HAP-1 (cell line): ENCODE measurements at places on chromosomes 12 and 14.

DNA sequence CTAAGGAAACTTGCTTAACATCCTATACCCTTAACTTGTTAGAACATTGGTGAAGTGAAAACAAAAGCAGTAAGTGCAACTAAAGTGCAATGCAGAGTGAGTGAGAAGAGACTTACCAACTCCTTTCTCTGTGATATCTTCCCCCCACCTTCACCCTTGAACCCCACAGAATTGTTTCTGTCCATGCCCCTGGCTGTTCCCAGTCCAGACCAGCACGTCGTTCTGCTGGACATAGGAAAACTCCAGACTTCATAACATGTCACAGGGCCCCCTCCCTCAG, 91.9 kb downstream of the DAD1 start:
- DNase-seq = no peak

DNA sequence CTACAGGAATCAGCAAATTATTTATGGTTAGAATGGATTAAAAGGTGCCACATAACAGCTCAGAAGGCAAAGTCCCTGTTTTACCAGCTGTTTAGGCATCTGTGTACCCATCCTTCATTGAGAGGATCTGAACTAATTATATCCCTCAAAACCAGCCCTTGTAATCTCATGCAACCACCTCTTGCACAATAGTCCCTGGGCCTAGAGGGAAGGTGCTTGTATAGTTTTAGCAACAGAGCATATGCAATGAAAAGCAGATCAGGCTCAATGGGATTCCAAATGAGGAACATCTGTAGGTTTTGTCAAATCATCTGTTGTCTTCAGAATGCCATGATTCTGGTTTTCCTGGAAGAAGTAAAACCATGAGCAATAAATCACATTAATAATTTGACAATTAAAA, 26.0 kb upstream of the GLIPR1L2 start:
- DNase-seq = no peak

- DNase-seq = no peak
Measured at GRCh38 chr14:90429236-90429635, 32.4 kb downstream of the CALM1 start.

GRCh38 chr12:27229367-27229766, 14.7 kb upstream of the STK38L start:
- no peak for DNase-seq

DNA sequence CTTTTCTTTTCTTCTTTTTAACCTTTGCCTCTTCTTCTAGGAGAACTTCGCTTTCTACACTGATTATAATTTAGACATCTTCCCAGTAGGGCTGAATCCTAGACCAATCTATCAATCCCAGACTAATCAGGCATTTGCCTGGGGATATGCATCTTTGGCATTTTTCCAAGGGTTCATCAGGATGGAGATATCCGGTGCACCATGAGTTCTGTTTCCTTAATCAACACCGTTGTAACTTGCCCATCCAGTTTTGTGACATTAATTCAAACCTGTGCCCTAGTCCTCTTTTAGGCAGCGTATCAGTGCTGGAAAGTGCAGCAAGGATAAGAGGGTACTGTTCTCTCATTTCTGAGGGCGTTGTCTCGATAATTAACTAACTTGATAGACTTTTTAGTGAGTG, 617 bp upstream of the MGP start:
- no peak for DNase-seq

GRCh38 chr12:98275131-98275475, 240.3 kb upstream of the TMPO start:
- DNase-seq = no peak
